GM10248 (cell line): ENCODE measurements at places on chromosomes 3 and 15.

DNA sequence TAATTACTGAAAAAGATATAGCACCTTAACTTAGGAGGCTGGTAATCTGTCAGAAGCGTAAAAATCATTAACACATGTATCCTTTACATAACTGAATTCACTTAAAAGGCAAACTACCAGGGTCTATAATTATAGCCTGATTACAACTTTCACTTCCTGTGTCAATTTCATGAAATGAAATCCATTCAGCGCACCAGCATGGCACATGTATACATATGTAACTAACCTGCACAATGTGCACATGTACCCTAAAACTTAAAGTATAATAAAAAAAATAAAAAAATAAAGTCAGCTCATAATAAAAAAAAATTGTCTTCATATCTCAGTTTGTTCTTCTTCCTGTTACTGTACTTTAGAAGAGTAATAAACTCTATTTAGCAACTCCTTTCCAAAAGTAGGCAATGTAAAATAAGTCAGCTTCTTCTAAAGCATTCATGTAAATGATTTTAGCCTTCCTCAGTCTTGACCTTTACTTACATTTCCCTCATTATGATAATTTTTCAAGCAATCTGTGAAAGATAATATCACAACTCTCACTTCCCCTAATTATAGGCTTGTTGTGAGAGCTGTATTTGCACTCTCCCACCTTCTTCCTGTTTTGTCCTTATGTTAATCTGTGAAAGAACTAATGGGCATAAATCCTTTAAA, 50.1 kb downstream of the KBTBD8 start:
- peak; percentile 48 for DNase-seq

DNA sequence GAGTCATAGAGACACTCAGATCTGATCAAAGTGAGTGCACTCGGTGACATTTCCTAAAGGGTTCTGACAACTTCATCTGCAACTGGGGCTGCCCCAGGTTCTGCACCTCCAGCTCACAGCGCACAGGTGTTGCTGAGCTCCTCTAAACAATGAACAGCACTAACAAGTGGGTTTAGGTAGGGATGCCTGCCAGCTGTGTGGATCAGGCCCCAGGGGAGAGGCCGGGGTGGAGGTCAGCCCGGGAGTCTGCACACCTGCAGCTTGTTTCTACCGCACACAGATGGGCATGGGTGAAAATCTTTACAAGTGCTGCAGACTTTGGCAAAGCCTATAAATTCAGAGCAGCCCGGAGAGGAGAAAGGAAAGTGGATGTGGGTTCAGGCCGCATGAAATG, 355 bp downstream of the FBXW12 start:
- DNase-seq = no peak

DNA sequence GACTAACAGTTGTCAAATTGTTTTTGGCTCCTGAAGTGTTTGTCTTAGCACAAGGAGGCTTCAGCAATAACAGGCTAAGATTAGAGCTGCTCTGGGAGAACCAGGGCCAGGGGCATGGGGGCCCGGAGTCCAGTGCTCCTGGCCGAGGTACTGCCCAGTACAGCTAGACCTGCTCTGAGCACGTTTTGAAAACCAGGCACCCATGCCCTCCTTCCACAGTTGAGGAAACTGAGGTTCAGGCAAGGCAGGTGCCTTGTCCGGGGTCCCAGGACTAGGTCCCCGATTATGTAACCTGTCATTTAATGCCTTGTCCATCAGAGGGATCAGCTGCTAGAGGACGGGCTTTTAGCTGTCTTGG, 19.2 kb downstream of the KBTBD13 start:
- DNase-seq = no peak

DNA sequence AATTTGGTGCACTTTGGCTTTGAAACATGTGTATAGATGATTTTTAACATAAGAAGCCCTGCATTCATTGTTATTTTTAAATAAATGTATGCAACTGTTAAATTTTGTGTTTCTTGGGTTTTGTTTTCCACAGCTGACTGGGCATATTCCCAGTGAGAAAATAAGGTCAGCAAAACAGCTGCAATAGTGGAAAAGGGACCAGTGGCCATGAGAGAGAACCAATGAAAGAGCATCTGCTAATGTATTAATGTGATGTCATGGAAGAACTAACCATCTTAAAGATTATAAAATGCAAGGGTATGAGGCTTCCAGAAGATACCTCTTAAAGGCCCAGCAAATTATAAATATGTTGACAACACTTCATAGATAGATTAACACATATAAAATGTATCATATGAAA, 31.0 kb upstream of the KBTBD12 start:
- no peak for DNase-seq

DNA sequence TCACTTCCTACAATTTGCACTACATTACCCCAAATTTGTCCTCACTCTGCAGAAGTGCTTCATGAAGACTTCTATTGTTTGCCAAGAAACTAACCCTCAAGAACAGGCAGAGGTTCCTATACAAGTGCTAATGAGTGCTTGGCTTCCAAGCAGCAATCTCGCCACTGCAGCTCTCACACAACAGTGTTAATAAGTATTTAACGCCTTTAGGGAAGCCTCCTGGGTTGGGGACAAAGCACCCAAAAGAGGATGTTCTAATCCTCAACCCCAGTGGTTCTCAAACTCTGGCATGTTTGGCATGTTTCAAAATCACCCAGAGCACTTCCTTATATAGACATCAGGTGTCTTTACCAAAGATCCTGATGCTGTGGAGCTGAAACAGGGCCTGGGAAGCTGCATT, 64.6 kb downstream of the ZIC4 start:
- DNase-seq = no peak

DNA sequence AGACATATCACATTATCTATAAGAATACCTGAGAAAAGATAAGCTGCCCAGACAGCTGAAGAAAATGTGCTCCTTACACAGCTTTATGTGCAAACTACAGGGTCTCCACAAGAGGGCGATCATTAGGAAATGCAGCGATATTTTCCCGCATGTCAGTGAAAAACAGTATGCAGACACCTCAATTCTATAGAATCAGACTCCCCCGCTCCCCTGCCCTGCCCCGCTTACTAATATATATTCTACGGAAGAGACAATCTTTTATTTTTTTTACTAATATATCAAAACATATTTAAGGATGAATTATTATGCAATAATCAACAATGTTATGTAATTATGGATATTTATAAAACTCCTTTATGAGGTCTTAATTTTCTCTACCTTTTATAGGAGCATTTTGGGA, 681.3 kb downstream of the ROBO1 start:
- peak; percentile 29 for DNase-seq

GRCh38 chr15:64333986-64334929, 21.7 kb downstream of the CSNK1G1 start:
- DNase-seq = no peak

DNA sequence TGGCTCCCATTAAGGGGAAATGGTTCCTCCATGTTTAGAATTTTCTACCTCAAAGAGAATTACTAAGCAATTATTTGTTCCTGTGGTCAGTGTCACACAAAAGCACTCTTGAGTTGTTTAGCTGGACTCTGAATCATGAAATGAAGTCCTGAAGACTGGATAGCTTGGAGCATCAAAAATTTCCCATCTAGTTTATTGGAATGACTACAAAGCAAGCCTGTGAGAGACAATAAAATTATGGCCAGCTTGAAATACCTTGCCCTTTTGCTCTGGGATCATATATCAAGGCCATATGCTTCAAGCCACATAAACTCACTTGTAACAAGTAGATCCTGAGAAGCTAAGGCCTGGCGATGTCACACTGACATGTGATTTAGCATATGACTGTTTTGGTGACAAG, 292.3 kb downstream of the TIGIT start:
- DNase-seq = no peak

- DNase-seq = no peak
Measured at GRCh38 chr3:4587838-4588105, 94.6 kb downstream of the ITPR1 start.

DNA sequence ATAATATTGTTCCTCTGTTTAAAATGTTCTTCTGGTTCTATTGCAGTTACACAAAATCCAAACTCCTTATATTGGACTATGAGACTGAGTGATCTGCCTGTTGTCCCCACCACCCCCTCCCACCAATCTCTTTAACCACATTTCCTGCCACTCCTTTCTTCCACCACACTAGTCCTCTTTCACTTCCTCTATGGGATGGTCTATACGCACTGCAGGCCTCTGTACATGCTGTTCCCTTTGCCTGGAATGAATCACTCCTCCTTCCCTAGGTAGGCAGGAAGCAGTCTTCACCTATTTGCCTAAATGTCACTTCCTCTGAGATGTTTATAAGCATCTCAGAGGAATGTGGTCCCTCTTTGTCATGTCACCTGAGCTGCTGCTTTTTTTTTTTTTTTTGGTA, 4.0 kb downstream of the MAP2K1 start:
- DNase-seq = no peak

DNA sequence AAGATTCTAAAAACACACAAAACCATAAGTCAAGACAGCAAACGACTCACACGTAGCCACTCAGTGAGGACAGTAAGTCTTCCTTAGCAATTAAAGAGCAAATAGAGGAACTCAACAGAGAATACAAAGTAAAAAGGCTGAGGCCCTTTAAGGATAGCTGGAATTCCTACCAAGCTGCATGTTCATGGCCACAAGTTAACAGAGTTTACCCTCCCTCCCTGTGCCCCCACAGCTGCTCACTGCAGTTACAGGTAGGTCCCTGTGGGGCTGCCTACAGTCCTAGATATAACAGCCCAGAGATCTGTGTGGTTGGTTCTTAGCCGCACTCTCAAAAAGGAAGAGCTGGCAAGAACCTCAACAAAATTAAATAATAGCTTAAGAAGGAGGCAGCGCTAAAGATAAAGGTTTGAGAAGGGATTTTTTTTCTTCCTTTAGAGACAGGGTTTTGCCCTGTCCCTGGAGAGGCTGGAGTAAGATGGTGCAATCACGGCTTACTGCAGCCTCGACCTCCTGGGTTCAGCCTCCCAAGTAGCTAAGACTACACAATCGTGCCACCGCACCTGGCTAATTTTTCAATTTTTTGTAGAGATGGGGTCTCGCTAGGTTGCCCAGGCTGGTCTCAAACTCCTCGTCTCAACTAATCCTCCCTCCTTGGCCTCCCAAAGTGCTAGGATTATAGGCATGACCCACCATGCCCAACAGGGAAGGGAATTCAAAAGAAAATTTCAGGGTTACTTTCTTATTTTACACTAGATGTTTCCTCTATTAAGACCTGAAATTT, 19.3 kb downstream of the SFMBT1 start:
- no peak for DNase-seq

DNA sequence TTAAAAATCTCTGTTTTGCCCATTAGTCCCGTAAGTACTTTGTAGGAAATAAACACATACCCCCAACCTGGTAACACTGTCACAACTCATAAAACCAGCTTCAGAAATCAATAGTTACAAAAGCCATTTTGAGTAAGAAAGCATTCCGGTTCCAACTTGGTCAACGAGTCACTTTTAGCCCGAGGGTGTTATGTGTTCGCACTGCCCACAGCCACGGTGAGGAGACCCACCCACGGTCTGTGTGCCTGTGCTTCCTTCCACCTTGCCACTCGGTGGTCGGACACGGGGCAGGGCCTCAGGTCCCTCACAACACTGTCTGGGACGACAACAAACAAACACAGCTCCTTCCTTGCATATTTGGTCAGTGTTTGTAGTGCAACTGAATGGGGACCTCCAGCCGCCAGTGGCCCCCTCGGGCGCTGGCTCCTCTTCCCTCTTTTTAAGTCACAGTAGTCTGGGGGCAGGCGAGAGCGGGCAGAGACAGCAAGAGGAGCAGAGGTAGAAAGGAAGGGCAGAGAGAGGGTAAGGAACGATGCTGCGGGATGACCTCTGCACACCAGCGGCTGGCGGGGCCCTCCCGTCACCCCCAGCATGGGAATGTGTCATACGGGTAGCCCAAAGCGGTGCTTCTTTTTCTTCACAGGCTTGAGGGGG, 5.2 kb upstream of the MUSTN1 start:
- DNase-seq = no peak
